ENCODE measurements at places on chromosomes 5 and 9.

DNA sequence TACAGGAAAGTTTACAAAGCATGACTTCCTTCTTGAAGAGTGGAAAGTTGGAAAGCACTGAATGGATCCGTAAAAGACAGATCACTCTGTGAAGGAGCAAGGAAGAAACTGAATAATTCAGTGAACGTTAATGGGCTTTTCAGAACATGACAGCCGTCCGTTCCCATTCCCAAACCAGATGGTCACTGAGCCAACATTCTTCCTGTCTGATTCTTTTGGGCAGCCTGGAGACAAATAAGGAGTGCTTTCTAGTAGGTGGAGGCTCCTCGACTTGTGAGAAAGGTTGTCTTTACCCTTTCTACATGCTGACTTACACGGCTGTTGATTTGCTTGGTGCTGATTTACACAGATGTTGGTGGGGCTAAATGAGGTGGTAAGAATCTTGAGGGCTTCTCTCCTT, 51.0 kb upstream of the PAPPA start:
- no peaks in the 10 kb centered on the region for H3K27me3 ChIP-seq
- no peak overlapping the region for H3K27ac ChIP-seq

DNA sequence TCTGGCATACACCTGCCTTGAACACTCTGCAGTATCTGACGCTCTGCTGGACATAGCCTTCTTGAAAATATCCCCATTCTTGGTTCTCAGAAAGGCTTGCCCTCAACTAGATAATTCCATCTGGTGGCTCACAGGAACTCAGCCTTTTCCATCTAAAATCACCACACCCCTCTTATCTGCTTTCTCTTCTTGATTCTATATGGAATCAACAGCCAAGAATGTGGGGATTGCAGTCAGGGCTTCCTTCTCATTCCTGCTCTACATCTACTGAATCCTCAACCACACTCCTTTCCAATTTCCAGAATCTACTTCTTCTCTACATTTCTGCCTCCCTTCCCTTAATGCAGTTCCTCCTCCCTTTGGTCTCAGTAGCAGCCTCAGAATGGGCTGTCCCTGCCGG, 170.1 kb downstream of the SEMA5A start:
- H3K27me3 ChIP-seq = no peaks in the 10 kb centered on the region
- no peak overlapping the region for H3K4me3 ChIP-seq
- no peak for DNase-seq
- H3K4me1 ChIP-seq = no peaks in the 10 kb centered on the region
- H3K36me3 ChIP-seq = no peaks in the 10 kb centered on the region
- no peak overlapping the region for H3K27ac ChIP-seq

- peaks cover 7% of the 10 kb centered on the region for H3K36me3 ChIP-seq
- H3K4me3 ChIP-seq = no peak overlapping the region
- H3K4me1 ChIP-seq = no peaks in the 10 kb centered on the region
Measured at GRCh38 chr9:71719088-71719487, 49.2 kb downstream of the CEMIP2 start.

GRCh38 chr9:78357165-78357873, 60.4 kb downstream of the PSAT1 start:
- no peaks in the 10 kb centered on the region for H3K4me1 ChIP-seq
- no peaks in the 10 kb centered on the region for H3K36me3 ChIP-seq
- no peak overlapping the region for H3K4me3 ChIP-seq
- no peak for DNase-seq

- H3K27me3 ChIP-seq = no peaks in the 10 kb centered on the region
- H3K27ac ChIP-seq = no peak overlapping the region
- no peak overlapping the region for H3K4me3 ChIP-seq
- DNase-seq = no peak
- H3K4me1 ChIP-seq = peaks cover 5% of the 10 kb centered on the region
Measured at GRCh38 chr9:135985889-135986288, 24.7 kb upstream of the UBAC1 start.

GRCh38 chr9:69719367-69719766, 40.4 kb downstream of the PTAR1 start:
- DNase-seq = no peak
- H3K36me3 ChIP-seq = peaks cover 13% of the 10 kb centered on the region
- H3K4me1 ChIP-seq = peaks cover 7% of the 10 kb centered on the region
- no peak overlapping the region for H3K4me3 ChIP-seq
- no peaks in the 10 kb centered on the region for H3K27me3 ChIP-seq
- no peak overlapping the region for H3K27ac ChIP-seq

All from kidney (tissue), 22 donors.